NAMALWA (cell line): ENCODE measurements at places on chromosomes 1 and 21.

DNA sequence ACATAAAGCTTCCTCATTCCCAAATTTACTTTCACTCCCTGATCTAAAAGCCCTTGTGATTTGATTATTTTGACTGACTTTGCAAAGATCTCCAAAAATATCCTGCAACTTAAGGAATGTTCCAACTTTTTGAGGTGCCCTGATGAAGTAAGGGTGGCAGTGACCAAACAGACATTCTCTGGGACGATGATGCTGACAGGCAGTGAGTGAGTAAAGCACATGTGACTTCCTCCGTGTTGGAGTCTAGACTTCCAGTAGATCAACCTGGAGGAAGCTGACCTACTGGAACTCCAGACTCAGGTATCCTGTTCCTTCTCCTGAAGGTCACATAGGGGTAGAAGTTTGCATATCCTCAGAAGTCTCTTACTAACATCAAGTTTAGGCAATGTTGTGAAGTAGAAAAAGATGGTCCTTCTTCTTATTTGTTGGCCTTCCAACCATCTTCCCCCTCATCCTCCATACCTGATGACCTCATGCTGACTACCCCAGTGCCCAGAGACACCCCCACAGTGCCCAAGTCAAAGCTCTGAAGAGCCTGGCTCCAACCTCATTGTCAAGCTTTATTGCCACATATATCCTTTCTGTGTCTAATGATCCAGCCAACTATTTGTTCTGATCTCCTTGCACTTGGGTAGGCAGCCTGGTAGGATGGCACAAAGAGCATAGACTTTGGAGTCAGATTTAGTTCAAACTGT, 16.0 kb downstream of the TNFSF4 start:
- no peak for DNase-seq

DNA sequence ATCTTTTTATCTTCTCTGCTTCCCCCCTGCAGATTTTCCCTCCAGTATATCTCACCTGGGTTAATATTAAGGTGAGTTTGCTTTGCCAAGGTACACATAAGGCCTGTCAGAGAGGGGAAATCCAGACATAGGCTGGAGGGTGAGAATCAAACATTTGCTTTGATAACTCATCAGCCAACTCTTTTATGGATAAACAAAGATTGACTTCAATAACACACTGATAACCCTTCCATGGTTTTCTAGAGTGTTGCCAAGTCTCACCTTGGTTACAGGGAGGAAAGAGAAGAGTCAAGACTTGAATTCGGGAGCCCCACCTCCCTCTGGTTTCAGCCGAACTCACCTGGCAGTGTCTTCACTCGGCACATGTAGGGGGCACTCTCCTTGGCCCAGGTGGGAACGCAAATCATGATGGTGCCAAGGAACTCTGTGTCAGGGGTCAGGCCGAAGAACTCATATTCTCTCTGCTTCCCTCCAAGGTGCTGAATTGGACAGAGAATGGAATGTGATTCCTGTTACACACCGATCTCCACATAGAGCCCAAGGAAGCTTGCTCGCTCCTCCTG, 15.1 kb downstream of the IL22RA1 start:
- no peak for DNase-seq

GRCh38 chr1:232873931-232874330, 68.7 kb downstream of the MAP10 start:
- no peak for DNase-seq

DNA sequence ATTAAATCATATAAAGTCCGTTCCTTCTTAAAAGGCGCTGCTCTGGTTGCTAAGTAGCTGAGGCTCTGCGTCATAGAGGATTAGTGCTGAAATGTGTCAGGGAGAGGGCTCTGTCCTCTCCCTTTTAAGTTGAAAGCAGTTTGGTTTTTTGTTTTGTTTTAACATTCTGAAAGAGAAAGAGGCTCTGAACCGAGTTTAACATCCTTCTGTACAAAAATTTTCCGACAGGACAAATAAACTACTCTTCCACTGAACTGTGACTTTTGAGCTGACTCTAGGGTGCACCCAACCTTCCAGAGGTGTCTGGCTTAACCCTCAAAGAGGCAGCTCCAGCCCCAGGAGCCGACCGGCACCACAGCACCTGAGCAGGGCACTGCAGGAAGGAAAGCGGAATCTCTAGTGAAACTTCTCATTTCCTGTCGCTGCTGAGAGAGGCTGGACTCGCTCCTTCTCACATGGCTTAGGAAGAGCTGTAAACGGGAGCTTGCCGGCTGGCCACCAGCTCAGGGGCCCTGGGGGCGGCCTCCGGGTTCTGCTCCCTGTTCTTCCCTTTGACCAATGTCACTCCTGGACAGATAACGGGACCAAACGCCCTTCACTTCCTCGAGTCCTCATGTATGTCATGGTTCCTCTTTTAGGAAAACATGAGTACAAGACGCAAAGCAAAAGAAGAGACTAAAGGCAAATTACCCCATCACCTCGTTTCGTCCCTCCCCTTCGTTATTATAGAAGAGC, 1.2 kb downstream of the VAV3 start:
- DNase-seq = peak; percentile 44

GRCh38 chr1:204992201-204992997, 50.6 kb upstream of the CNTN2 start:
- DNase-seq = no peak

DNA sequence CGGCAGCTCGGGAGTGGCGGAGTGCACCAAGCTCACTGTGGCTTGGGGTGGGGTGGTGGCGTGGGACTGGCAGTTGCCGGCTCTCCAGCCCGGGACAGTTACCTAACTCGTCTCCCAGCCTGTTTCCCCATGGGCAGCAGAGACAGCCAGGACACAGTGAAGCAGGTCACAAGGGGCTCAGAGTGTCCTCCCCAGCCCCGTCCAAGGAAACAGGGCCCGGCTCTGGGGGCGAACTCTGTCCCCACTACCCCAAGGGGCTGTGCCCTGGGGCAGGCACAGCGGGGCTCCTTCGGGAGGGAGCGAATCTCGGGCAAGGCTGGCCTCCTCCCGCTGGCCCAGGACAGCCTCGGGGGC, 759 bp downstream of the GPR157 start:
- no peak for DNase-seq

GRCh38 chr1:41882068-41882477, 36.6 kb downstream of the HIVEP3 start:
- DNase-seq = no peak

DNA sequence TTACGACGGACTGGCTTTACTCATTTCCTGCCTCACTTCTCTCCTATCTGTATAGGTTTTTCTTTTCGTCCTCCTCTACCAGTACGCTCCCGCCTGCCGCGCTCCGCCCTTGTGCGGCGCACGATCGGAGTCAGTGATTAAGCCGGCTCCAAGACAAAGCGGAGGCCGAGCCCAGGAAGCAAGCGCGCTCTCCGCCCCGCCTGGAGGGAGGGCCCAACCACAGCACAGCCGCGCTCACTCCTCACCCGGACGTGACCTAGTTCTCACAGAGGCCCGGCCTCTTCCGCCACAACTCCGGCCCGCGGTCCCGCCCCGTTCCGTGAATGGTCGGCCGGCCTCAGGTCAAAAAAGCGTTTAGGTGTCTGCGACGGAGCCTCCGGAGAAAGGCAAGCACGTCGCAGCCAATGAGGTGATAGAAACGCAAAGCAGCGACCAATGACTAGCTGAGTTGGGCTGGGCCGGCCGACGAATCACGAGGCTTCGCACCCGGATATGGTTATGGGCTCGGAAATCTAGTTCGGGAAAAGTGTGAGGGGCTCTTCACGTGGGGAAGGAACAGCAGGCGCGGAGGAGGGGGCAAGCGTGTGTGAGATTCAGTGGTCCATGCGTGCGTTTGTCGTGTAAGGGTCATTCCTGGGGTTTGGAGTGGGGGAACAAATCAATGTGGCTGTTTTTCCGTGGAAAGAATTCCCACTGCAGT, at the start of gene METTL13:
Gene METTL13, plus strand, starts transcription at position 485 of the 700 bp plus-strand sequence. CDS start 308 bp downstream, outside the sequence.
- peak; percentile 100 for DNase-seq

GRCh38 chr1:110228381-110228780, 18.3 kb downstream of the KCNC4 start:
- DNase-seq = no peak

GRCh38 chr1:206832352-206832880, 33.0 kb upstream of the IL20 start:
- DNase-seq = no peak

GRCh38 chr1:25504706-25505595, 38.5 kb upstream of the LDLRAP1 start:
- no peak for DNase-seq

- DNase-seq = no peak
These were observed 82.0 kb downstream of the GLIS1 start for GRCh38 chr1:53656747-53657530.

DNA sequence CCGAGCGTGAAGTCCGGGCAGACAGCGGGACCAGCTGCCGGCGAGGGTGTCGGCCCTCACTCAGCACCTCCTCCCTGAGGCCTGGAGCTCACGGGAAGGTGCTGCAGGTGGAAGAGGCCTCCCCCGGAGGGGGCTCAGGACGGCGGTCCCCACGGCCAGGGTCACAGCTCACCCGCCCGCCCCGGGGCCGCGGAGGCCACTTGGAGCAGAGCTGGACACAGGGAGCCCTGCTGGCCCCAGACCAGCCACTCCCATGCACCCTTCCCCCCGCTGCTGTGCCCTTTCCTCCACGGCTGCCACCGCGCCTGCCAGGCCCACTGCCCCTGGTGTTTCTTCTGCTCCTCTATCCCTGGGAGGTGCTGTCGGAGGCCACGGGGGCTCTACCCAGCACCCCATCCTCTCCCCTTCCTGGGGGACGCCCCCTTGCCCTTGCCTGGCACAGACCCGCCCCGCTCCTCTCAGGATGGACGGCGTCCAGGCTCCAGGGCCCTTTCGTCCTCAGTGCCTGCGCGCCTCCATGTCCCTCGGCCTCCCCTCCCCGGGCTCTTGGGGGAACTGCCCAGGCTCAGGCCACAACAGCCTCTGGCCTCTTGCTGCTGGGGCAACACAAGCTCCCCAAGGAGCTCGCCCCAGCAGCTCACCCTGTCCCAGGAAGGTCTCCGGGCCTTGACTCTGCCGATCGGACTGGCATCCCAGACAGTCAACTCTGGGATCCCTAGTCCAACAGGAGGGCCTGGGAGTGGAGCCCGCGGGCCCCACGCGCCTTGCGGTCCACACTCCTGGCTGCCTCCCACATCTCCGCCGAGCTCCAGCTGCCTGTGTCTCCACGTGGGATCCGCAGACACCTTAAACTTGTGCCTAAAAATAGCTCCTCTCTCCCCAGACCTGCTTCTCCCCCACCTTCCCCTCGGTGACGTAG, 4.1 kb downstream of the TMEM240 start:
- DNase-seq = no peak

- no peak for DNase-seq
These were observed 426.3 kb upstream of the CHRM3 start for GRCh38 chr1:238960071-238960470.

- DNase-seq = peak; percentile 82
These were observed 26.8 kb downstream of the TMEM201 start for GRCh38 chr1:9615316-9616063.
